Left renal cortex interstitium (tissue), 4 donors: ENCODE measurements at places on chromosomes 1 and 21. TPM values are rescaled to one million over a fixed set of nuclear protein-coding genes. Genes with fewer than 3 reads are reported as not detected.

ABCA4 gene
- polyA plus RNA-seq: 4.7 TPM

- no peak for DNase-seq
Observed at GRCh38 chr1:24081190-24081589, 30.7 kb downstream of the MYOM3 start.

- no peak for DNase-seq
Observed at GRCh38 chr1:112704391-112704933, 2.5 kb downstream of the RHOC start.

DNA sequence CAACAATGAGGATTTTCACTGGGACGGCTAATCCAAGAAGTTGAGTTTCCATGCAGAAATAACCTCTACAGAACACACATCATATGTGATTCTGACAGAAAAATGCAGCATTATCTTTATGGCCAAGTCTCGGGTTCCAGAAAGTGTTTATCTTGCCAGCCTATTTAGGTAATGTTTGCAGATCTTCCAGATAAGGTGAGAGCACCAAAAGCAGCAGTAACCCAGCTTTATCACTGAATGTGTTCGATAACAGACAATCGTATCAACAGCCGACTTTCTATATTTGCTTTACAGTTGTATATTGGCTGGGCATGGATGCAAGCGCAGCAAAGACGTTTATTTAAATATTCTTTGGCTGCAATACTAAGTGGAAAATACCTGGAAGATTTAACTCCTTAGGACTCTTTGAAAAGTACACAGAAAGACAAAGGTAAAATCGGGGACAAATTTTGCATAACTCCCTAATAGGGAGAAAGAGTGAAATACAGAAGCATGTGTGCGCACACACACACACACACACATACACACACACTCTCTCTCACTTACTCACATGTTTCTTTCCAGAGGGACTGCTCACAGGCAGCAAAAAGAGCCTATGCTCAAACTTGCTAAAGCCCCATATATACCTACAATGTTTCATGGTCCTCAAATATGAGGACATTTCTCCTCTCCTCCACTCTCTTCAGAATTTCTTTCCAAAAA lies 3.0 kb upstream of the CTSK start:
- no peak for DNase-seq

GRCh38 chr1:114292194-114292593 lies 138.5 kb upstream of the SYT6 start:
- no peak for DNase-seq
